Hypothalamus (tissue), 51 donors: ENCODE measurements at places on chromosomes 13 and 19.

DNA sequence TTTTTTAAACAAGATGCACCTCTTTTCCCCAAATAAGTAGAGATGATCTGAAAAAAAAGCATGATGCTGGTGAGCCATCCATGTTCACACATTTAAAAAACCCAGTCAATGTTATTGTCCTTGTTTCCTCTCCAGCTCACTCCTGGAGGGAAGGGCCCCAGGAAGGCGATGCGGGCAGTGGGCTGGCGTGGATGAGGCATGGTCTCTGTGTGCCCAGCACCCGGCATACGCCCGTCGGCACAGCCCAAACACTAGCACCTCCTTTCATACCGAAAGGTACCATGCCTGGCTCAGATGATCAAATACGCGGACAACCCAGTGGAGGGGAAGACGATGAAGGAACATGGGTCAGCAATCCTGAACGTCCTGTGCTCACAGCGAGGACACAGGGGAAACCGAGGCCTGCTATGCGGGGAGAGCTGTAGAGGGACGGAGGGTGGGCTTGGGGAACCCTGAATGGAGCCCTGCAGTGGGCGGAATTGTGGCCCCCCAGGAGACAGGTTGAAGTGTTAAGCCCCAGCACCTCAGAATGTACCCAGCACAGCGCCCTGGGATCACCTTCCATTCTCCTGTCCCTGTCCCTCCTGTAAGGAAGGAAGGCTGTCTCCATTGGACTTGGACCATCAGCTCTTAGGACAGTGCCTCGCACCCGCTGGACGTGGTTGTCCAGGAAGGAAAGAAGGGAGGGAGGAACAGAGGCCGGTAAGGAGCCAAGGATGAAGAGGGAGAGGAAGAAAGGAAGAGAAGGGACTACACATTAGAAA lies 49.4 kb downstream of the SOX1 start:
- DNase-seq, result no peak

GRCh38 chr19:5743630-5744029 lies 23.2 kb downstream of the CATSPERD start:
- no peak for DNase-seq

DNA sequence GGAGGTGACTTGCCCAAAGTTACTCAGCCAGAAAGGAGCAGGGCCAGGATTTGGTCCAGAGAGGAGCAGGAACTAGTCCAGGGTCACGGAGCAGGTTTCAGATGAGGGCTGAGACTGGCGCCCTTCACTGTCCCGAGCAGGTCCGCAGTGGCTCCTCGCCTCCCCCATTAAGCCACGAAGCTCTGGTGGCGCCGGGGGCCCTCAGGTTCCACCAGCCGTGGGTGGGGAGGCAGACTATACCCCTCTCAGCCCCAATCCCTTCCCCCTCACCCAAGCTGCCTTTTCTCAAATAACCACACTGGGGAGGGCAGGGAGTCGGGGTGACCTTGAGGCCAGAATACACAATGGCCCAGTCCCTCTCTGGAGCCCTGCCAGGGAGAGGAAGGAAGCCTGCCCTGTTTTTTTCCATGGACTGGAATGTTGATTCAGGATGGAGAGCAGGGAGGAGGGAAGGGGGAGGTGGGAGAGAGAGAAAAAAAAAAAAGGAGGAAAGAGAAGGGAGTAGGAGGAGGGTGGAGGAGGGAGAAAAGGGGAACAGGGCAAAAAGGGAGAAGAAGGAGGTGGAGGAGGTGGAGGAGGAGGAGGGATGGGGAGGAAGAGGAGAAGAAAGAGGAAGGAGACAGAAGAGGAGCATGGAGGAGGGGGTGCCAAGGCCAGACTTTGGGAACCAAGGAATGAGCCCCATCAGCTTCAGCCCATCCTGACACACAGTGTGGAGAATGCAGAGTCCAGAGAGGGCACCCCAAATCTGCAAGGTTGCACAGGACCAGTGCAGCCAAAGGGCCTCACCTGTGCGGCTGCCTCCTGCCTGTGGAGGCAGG lies 19.7 kb downstream of the CEACAM16 start:
- no peak for DNase-seq

DNA sequence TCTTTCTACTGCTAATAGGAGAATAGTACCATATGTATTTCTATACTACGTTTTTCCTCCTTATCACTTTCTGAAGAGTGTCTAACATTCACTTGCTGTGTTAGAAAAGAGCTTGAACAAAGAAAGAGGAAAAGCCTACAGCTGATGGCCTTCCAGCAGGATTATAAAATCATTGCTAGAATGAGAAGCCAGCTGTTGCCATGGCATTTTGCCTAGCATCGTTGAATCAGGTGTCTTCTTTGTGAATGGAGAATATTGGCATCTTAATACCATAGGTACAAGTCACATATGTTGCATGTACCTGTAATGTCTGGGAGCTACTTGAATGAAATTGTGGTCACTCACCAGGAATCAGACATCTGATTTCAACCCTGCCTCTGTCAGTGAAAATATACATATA lies 1174.9 kb downstream of the PCDH17 start:
- no peak for DNase-seq

DNA sequence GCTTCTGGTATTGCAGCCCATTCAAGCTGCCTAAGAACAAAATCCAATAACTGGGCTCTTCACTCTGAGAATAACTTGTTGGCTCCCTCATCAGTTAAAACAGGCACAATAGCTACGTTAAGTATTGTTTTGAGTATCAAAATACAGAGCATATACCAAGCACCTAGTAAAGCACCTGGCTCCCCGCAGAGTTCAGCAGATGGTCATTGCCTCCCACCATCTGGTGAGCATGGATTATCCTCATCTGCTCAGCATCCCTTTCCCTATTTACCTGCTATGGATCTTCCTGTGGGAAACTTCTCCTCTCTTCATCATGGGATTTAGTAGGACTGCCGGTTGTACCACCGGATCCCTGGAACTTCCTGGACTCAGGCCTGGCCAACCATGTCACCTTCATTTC lies 199.2 kb upstream of the MAB21L1 start:
- DNase-seq, result no peak

DNA sequence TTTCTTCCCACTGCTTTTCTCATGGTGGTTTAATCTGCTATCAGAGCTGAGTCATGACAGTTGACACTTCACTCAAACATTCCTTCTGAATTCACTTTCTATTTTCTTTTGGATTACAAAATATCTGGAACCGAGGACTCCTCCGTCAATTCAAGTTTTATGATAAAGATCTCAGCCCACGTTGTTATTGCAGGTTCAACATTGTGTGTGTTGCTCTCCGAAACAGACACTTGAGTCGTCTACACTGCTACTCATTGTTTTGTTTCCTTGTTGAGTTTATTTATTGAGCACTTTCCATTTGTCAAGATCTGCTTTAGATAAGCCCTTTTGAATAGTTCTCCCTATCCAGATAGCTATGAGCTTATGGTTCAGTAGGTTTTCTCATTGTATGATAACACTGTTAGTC lies 636.1 kb upstream of the GPC6 start:
- no peak for DNase-seq

DNA sequence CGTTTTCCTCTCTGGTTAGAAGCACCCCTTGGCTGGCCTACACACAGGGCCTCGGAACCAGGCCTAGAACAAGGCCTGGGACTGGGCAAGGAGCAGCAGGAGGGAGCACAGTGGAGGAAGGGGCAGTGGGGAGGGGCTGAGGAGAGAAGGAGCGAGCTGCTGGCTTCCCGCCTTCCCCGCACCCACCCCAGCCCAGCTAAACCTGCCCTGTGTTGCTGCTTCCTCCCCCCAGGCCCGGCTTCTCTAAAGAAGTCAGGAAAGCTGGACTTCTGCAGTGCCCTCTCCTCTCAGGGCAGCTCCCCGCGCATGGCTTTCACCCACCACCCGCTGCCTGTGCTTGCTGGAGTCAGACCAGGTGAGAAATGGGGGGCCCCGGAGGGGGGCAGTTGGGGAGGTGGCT lies 24.3 kb downstream of the LYL1 start:
- no peak for DNase-seq

- no peak for DNase-seq
Measured at GRCh38 chr19:49818649-49819370, 721 bp downstream of the MED25 start.
